ENCODE measurements at places on chromosomes 6 and 20. TPM values are rescaled to one million over a fixed set of nuclear protein-coding genes. Genes with fewer than 3 reads are reported as not detected.

The SAMD10 gene
- 24.5 TPM for total RNA-seq

The MUCL3 gene
- total RNA-seq = not detected

DNA sequence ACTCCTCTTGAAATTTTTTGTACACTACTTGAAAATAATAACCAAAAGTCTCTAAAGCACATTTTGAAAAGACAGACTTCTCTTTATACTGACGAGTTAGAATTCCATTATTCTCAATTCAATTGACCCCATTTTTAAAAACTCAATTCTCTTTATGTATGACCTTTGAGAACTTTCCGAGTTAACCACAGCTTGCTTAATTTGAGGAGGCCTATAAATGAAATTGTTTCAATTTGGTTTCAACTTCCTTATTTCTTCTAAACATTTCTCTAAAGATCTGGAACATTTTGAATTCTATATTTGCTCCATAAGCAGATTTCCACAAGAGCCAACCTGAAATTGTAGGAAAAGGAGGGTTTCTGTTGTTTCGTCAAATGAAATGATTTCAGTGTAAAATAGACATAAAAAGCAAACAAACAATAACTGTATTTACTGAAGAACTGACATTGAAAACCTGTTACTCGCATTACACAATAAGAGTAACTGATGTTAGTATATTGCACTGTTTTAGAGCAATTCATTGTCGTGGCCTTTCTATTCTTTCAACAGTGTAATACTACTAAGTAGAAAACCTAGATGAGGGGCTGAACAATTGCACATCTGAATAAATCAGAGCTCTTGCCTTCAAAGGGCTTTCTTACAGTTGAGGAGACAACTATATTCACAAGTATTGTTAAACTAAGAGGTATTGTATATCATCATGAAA is 223.6 kb downstream of the HIVEP2 start:
- no peak for DNase-seq

The NKAPL gene
- 0.22 TPM for total RNA-seq

GRCh38 chr20:14223806-14224205 is 113.6 kb downstream of the FLRT3 start:
- no peak for DNase-seq

DNA sequence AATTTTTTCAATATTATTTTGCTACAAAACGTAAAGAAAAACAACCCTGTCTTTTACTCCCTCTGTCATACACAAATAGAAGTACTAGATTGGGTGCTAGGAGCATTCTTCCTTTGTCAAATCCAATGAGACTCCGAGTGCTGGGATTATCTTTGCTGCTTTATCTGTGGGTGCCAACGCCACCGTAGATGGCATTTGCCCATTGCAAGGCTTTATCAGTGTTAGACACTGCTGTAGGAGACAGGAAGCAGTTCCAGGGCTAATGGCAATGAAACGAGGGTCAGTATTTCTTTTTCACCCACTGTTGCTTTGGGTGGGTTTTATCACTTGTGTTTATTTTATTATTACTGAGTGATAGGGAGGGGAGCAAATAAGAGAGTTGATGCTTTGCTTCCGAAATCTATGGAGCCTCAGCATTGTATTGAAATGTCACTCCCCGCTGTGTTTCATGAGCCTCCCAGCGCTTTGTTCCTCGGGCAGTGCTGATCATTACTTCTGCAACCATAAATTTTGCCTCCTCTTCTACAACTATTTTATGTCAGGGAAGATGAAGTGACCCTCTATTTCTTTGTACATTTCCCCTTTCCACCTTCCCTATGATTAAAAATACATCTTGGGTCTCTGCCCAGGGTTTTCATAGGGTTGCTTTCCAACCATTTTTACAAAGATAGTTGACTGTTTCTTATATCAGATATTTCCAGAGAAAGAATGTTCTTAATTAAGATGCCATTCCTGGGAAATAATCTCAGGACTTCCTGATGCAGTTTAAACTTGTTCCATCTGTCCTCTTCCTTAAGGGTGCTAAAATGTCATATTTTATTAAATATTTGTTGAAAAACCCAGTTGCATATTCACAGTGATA is 86.7 kb upstream of the LAMP5 start:
- no peak for DNase-seq

The PAK1IP1 gene
- total RNA-seq = 57.1 TPM

All from CD8-positive, alpha-beta memory T cell (primary cell).